Hepatocyte (in vitro differentiated cells): ENCODE measurements at places on chromosomes 2 and 18. TPM values are rescaled to one million over a fixed set of nuclear protein-coding genes. Genes with fewer than 3 reads are reported as not detected.

SERPINB7 gene
- total RNA-seq: 0.10 and 0.36 TPM in 2 replicates

GKN2 gene
- total RNA-seq: not detected in 2 replicates

ALPP gene
- total RNA-seq: 6.5 and 8.7 TPM in 2 replicates

ADD2 gene
- 1.2 and 2.4 TPM in 2 replicates for total RNA-seq

GRCh38 chr2:145028101-145028920 lies 508.4 kb upstream of the ZEB2 start:
- peaks cover 12% of the 10 kb centered on the region for H3K4me1 ChIP-seq
- H3K36me3 ChIP-seq: no peaks in the 10 kb centered on the region

DNA sequence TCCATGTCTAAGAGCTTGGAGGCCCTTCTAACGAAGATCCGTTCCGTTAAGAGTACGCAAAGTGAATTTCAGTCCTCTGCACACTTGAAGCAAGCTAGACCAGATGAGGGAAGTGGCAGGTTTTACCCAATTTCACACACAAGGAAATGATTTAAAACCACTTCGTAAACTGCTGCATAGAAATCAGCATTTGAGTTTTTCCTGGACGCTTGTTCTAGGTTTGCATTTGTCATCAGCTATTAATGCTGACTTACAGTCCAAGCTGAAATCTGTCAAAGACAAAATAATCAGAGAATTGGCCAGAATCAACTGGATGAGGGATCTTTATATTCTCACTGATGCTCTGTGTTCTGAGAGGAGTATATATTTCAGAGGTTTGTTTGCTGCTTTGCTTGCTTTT lies 117.6 kb upstream of the RASGRP3 start:
- no peak for DNase-seq
- no peak overlapping the region for H3K27ac ChIP-seq
- H3K4me1 ChIP-seq: no peaks in the 10 kb centered on the region
- H3K36me3 ChIP-seq: no peaks in the 10 kb centered on the region
- H3K4me3 ChIP-seq: no peak overlapping the region

- DNase-seq: no peak
- H3K4me1 ChIP-seq: peaks cover 26% of the 10 kb centered on the region
- no peaks in the 10 kb centered on the region for H3K36me3 ChIP-seq
- no peak overlapping the region for H3K4me3 ChIP-seq
These were observed 6.4 kb upstream of the KCMF1 start for GRCh38 chr2:84964406-84965191.

- no peaks in the 10 kb centered on the region for H3K36me3 ChIP-seq
- DNase-seq: peak; percentile 92
- H3K27me3 ChIP-seq: no peaks in the 10 kb centered on the region
- H3K4me1 ChIP-seq: peaks cover 12% of the 10 kb centered on the region
- no peak overlapping the region for H3K4me3 ChIP-seq
These were observed 14.6 kb upstream of the ITGAV start for GRCh38 chr2:186575302-186575701.

GRCh38 chr18:58225101-58225500 lies 181.1 kb downstream of the NEDD4L start:
- peak overlapping the region; percentile 95 for H3K27ac ChIP-seq
- H3K36me3 ChIP-seq: no peaks in the 10 kb centered on the region
- no peak overlapping the region for H3K4me3 ChIP-seq
- H3K27me3 ChIP-seq: no peaks in the 10 kb centered on the region

DNA sequence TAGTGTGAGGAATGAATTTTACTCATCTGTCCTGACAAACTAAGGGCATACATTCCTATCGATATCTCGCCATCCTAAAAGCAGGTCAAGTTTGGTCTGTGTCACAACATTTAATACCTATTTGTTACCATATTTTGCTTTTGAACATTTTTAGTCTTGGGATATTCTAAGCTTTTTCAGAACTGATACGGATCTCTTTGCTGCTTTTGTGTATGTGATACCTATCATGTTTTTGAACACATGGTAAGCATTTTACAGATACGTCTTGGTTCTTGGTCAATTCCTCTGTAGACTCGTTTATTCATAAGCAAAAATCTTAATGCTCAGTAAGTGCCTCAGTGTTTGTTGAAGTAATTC lies 592 bp downstream of the ZNF397 start:
- H3K27ac ChIP-seq: peak overlapping the region; percentile 99
- DNase-seq: no peak

DNA sequence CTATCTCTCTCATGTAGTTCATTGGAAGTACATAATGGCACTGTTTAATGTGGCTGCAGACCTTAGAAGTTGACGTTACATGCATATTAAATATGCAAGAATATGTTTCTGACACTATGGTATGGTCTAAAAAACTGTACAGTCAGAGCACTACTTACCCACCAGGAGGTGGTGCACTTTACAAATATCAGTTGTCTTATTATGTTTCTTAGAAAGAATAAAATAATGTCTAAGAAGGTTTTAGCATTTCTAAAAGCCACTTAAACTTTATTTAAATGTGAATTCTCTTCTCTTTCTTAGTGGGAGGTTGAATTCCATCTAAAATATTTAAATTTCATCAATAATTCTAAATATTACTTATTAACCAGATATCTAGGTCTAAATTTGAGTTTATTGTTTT lies 4.3 kb downstream of the TMEFF2 start:
- peaks cover 51% of the 10 kb centered on the region for H3K27me3 ChIP-seq
- H3K36me3 ChIP-seq: no peaks in the 10 kb centered on the region
- H3K4me3 ChIP-seq: no peak overlapping the region

- H3K27ac ChIP-seq: no peak overlapping the region
- H3K27me3 ChIP-seq: no peaks in the 10 kb centered on the region
- no peaks in the 10 kb centered on the region for H3K36me3 ChIP-seq
- H3K4me1 ChIP-seq: no peaks in the 10 kb centered on the region
- DNase-seq: no peak
These were observed 134.8 kb downstream of the SLC8A1 start for GRCh38 chr2:40317046-40317445.

GRCh38 chr2:142875652-142876051 lies 1.8 kb upstream of the KYNU start:
- H3K27me3 ChIP-seq: no peaks in the 10 kb centered on the region
- H3K27ac ChIP-seq: peak overlapping the region; percentile 80
- H3K4me3 ChIP-seq: no peak overlapping the region
- H3K4me1 ChIP-seq: peaks cover 12% of the 10 kb centered on the region

GRCh38 chr18:24584205-24584604 lies 123.8 kb downstream of the HRH4 start:
- no peaks in the 10 kb centered on the region for H3K4me1 ChIP-seq
- no peak overlapping the region for H3K27ac ChIP-seq
- no peak for DNase-seq
- H3K36me3 ChIP-seq: no peaks in the 10 kb centered on the region
- no peaks in the 10 kb centered on the region for H3K27me3 ChIP-seq

DNA sequence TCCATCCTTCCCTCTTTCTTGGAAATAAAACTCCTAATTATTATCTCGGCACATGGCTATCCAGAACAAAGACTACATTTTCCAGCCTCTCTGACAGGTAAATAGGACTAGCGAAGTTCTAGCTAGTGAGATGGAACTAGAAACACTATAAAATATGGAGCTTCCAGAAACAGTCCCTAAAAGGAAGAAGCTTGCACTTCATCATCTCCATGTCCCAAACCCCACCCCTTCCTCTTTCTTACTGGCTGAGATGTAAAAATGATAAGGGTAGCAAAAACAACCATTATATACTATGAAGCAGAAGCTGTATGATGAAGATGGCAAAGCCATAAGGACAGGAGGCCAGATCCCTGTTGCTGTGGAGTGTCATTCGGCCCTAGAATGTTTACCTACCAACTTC lies 11.7 kb upstream of the ACTR2 start:
- H3K4me1 ChIP-seq: no peaks in the 10 kb centered on the region
- H3K27me3 ChIP-seq: no peaks in the 10 kb centered on the region
- H3K4me3 ChIP-seq: no peak overlapping the region
- H3K27ac ChIP-seq: no peak overlapping the region
- no peak for DNase-seq

- no peaks in the 10 kb centered on the region for H3K27me3 ChIP-seq
- H3K4me3 ChIP-seq: no peak overlapping the region
- DNase-seq: no peak
- H3K36me3 ChIP-seq: no peaks in the 10 kb centered on the region
- H3K27ac ChIP-seq: no peak overlapping the region
These were observed 111.2 kb upstream of the SMIM21 start for GRCh38 chr18:75538727-75539126.

DNA sequence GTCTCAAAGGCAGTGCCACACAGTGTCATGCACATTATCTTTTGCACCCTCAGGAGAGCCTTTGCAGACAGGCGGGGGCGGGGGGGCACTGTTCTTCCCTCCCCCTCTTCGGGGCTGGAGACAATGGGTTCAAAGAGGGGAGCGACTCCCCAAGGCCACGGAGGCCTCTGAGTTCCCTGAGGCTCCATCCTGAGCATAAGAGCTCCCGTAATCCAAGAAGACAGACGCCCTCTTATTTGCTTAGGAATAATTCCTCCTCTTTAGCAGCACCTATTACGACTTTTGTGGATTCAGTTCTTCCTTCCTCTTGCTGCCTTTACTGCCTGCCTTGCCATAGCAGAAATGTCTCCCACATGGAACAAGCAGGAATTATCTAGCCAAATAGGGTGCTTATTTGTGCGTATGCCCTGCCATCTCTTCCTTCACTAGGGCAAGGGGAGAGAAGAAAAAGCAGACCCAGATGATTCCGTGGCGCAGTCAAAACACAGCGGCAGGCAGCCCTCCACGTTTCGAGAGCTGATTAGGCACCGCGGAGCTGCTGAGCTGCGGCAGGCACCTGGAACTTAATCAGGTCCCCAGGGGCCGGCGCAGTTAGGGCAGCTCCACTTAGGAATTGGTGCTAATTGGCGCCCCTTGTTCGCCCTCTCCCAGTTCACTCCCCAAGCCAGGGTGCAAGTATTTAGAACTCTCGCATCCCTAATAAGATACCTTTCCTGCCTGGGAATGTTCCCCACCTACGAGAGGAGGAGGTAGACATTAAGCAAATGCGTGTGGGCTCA lies 233.4 kb upstream of the MYT1L start:
- H3K27ac ChIP-seq: no peak overlapping the region
- H3K4me3 ChIP-seq: no peak overlapping the region
- H3K4me1 ChIP-seq: no peaks in the 10 kb centered on the region
- no peak for DNase-seq

DNA sequence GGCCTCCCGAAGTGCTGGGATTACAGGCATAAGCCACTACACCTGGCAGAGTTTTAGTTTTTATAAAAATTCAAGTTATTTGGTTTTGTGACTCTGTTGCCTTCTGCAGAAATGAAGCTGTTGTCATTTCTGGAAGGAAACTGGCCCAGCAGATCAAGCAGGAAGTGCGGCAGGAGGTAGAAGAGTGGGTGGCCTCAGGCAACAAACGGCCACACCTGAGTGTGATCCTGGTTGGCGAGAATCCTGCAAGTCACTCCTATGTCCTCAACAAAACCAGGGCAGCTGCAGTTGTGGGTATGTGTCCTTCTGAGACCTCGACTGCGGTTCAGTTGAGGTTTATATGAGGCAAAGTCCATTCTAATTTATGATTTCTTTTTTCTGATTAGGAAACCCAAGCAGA lies 7.2 kb downstream of the MTHFD2 start:
- peak; percentile 27 for DNase-seq
- H3K27ac ChIP-seq: peak overlapping the region; percentile 69
- H3K36me3 ChIP-seq: no peaks in the 10 kb centered on the region

DNA sequence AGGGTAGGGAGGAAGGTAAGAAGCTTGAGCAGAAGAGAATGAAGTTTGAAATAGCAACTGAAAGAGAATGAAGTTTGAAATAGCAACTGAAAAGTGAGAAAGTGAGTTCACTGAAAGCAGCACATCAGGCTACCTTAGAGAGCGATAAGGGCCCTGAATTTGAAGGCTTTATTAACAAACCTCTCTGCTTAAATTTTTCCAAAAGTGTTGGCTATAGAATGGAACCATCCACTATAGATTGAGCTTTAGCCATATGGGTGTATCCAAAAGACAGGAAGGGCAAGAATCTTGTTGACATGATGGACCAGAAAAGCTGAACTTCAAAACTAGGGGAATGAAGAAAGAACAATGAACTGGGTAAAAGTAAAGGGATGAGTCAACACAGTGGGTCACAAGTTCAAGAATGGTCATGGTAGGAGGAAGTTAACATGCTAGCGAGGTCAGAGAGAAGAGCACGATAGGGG lies 122.5 kb downstream of the ASXL3 start:
- H3K4me1 ChIP-seq: no peaks in the 10 kb centered on the region
- H3K4me3 ChIP-seq: no peak overlapping the region
- no peak for DNase-seq

- peaks cover 4% of the 10 kb centered on the region for H3K4me1 ChIP-seq
- no peak overlapping the region for H3K4me3 ChIP-seq
- H3K27me3 ChIP-seq: no peaks in the 10 kb centered on the region
- no peaks in the 10 kb centered on the region for H3K36me3 ChIP-seq
- no peak overlapping the region for H3K27ac ChIP-seq
- DNase-seq: no peak
These were observed 497.5 kb downstream of the TNS1 start for GRCh38 chr2:217505303-217505702.

DNA sequence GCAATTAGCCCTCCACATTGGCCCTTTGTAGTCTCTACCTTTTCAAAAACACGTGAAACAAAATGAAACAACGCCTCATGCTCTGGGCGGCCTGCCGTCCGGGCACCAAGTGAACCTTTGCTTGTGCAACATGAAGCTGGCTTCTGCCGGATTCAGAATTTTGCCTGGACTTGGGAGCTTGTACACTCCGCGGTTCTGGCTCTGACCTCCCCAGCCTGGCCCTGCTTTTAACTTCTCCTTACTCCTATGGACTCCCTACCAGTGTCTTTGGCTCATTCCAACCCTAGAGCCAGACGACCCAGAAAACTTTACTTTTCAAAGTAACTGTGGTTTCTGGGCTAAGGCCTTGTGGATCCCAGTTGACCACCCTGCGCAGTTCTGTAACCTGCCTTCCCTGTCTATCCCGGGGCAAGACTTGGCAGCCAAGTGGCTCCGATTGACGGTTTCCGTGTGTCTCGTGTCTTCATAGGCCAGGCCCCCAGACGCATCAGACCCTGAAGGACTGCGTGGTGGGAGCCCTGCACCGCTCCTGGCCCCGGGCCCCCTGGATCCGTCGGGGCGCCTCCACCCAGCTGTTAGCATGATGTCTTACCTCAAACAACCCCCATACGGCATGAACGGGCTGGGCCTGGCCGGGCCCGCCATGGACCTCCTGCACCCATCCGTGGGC lies 1.9 kb downstream of the OTX1 start:
- peaks cover 45% of the 10 kb centered on the region for H3K4me1 ChIP-seq
- DNase-seq: no peak
- H3K4me3 ChIP-seq: no peak overlapping the region
